ENCODE measurements at places on chromosomes 11 and 22.

- DNase-seq, result no peak
Observed at GRCh38 chr11:12319988-12320387, 57.4 kb upstream of the PARVA start.

GRCh38 chr11:45541693-45542434 lies 123.6 kb downstream of the CHST1 start:
- no peak for DNase-seq

GRCh38 chr11:62030071-62030684 lies 62.7 kb upstream of the FTH1 start:
- DNase-seq, result no peak

DNA sequence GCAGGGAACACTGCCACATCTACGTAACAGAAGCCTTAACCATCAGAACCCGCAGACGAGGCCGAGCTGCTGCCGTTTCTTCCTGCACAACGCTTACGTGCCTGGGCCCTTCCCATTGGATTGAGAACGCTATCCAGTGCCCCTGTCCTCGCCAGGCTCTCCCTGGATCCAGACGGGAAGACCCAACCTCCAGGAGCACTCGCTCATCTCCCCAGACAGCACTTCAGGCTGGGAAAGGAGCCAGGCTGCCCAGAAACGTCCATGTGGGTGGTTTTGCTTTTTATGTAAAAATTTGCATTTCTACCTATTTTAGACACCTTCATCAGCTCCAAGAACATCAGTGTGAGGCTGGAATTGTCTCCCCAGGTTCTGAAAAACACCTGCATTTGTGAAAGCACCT lies 7.3 kb upstream of the CRYBB3 start:
- DNase-seq, result no peak
